Natural killer cell (primary cell): ENCODE measurements at places on chromosomes 1 and 21. TPM values are rescaled to one million over a fixed set of nuclear protein-coding genes. Genes with fewer than 3 reads are reported as not detected.

SH2D2A gene
- total RNA-seq: 312 TPM

SAMSN1 gene
- total RNA-seq: 17.7 TPM

DIPK1A gene
- total RNA-seq: 7.0 TPM

KRTAP19-3 gene
- total RNA-seq: not detected

PLA2G2C gene
- total RNA-seq: not detected

OR10Z1 gene
- not detected for total RNA-seq

MASP2 gene
- total RNA-seq: 0.16 TPM

FBLIM1 gene
- 0.39 TPM for total RNA-seq

S100A7 gene
- total RNA-seq: not detected

CLCNKA gene
- 0.16 TPM for total RNA-seq

MLLT11 gene
- total RNA-seq: 17.6 TPM

GBP5 gene
- total RNA-seq: 219 TPM

CACNA1S gene
- total RNA-seq: not detected

CDK18 gene
- total RNA-seq: 4.0 TPM

TNFSF4 gene
- total RNA-seq: 3.7 TPM

FOXO6 gene
- total RNA-seq: 1.2 TPM

PCAT6 gene
- total RNA-seq: 1.5 TPM

OR2M3 gene
- total RNA-seq: not detected

GPR37L1 gene
- not detected for total RNA-seq

ALDH4A1 gene
- total RNA-seq: 4.1 TPM

DEPDC1 gene
- total RNA-seq: not detected

RNF186 gene
- total RNA-seq: not detected

TRIM67 gene
- total RNA-seq: not detected

MOB3C gene
- total RNA-seq: 19.2 TPM

MCOLN3 gene
- total RNA-seq: not detected

DHRS3 gene
- 153 TPM for total RNA-seq

PHLDA3 gene
- 1.7 TPM for total RNA-seq

TARDBP gene
- total RNA-seq: 148 TPM

FCRL6 gene
- total RNA-seq: 298 TPM

GSTM1 gene
- not detected for total RNA-seq

NGF gene
- not detected for total RNA-seq

FNDC10 gene
- total RNA-seq: 3.2 TPM

MX2 gene
- total RNA-seq: 73.9 TPM

AK4 gene
- 0.32 TPM for total RNA-seq

MFN2 gene
- 55.8 TPM for total RNA-seq

C1QB gene
- total RNA-seq: 0.70 TPM

KRTAP25-1 gene
- total RNA-seq: not detected

GPR157 gene
- total RNA-seq: 1.2 TPM

CRYAA gene
- not detected for total RNA-seq
